ENCODE measurements at places on chromosomes 7 and 10. TPM values are rescaled to one million over a fixed set of nuclear protein-coding genes. Genes with fewer than 3 reads are reported as not detected.

DNA sequence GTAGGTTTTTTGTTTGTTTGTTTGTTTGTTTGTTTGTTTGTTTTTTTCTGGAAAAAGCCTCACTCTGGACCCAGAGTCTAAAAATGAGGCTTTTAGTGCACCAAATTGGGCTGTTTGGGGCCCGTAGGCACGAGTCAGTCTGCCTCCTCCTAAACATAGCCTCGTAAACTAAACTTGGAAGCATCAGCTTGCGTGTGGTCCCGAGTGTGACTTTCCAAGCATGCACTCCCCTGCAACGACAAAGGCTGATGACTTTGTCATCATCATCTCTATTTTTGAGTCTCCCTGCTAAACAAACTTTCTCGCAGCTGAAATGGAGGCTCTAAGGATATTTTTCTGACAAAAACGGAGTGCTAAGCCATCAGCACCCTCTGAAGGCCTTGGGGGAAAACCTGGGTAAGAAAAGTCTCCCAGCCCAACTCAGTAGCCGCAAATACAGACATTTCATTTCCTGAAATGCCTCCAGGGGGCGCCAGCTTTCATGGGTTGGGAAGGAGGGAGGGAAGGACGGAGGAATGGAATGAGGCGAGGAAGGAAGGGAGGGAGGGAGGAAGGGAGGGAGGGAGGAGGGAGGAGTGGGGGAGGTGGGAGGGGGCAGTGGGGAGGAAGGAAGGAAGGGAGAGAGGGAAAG is 245.9 kb downstream of the KCNMA1 start:
- no peaks in the 10 kb centered on the region for H3K36me3 ChIP-seq
- DNase-seq, result no peak
- no peak overlapping the region for H3K27ac ChIP-seq

DNA sequence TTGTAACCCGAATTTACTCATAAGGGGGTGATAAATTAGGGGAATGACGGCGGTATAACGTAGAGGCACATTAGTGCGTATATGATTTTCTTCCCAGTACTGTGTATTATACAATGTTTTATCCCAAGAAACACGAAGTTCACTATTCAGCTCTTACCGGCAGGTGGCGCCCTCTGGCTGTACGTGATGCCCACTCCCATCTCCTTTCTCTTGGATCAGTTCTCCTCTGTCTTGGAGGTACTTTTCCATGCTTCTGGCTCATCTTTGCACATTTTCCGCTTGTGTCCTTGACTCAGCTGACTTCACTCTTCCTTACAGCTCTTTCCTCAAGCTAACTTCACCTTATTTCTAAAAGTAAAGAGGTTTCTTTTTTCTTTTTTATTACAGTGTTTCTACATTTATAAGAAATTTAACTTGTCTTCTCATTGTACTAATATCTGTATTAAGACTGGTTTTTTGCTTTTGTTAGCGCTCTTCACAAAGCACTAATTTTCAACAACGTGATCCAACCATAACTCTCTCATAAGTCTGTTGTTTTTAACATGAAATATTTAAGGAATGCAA is 21.3 kb downstream of the TMEM176B start:
- no peak overlapping the region for H3K27ac ChIP-seq
- peak; percentile 64 for DNase-seq

GRCh38 chr10:103663236-103663635 is 169.7 kb downstream of the NEURL1 start:
- H3K27ac ChIP-seq, result no peak overlapping the region
- peaks cover 36% of the 10 kb centered on the region for H3K4me1 ChIP-seq
- no peak for DNase-seq
- no peaks in the 10 kb centered on the region for H3K27me3 ChIP-seq
- H3K4me3 ChIP-seq, result no peak overlapping the region
- no peaks in the 10 kb centered on the region for H3K36me3 ChIP-seq

- no peak for DNase-seq
- no peak overlapping the region for H3K4me3 ChIP-seq
- no peaks in the 10 kb centered on the region for H3K27me3 ChIP-seq
- peaks cover 17% of the 10 kb centered on the region for H3K4me1 ChIP-seq
- peak overlapping the region; percentile 99 for H3K27ac ChIP-seq
Observed at GRCh38 chr10:72295330-72295910, 21.7 kb downstream of the DDIT4 start.

DNA sequence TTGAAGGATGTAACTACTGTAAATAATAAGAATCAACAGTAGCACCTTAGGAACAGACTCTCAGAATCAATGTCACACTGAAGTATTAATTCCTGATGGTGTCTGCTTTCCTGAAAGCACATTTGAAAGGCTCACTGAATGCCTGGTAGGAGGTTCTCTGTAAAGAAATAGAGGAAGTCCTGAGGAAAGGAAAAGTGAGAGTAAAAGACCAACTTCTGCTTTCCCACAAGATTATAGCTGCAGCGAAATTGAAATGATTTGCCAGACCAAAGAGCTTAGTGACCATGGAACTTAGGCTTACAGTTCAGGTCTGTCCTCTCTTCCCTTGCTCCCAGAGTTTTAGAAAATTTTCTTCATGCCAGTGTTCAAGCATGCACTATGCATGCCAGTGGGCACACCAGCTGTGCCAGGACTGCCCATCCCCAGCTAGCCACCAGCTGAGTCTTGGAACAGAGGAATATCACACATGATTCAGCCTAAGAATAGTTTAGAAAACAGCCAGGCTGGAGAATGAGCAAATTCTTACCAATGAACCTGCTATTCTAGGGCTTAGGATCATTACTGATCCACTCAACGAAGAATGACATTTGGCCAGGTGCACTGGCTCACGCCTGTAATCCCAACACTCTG is 123.2 kb downstream of the HERPUD2 start:
- no peaks in the 10 kb centered on the region for H3K27me3 ChIP-seq
- DNase-seq, result no peak
- no peaks in the 10 kb centered on the region for H3K4me1 ChIP-seq
- no peak overlapping the region for H3K4me3 ChIP-seq
- no peaks in the 10 kb centered on the region for H3K36me3 ChIP-seq

- H3K4me1 ChIP-seq, result no peaks in the 10 kb centered on the region
- H3K27ac ChIP-seq, result no peak overlapping the region
- H3K27me3 ChIP-seq, result peaks cover 15% of the 10 kb centered on the region
- no peak for DNase-seq
- no peaks in the 10 kb centered on the region for H3K36me3 ChIP-seq
Observed at GRCh38 chr10:44024356-44025116, 360.4 kb downstream of the CXCL12 start.

DNA sequence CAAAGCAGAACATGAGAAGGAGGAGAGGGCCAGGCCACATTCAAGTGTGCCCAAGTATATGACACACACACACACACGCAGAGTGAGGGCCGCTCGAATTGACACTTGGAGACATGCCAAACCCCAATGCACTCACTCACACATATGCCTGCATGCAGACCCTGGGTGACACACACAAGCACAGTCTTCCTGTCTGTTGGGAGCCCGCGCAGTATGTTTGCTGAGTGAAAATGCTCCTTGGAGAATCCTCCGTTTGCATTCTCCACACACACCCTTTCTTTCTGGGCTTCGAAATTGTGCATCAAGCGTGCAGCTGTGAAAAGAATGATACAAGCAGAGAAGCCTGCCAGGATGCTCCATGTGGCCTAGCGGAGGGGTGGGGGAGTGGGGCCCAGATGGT is 120.9 kb downstream of the PLXNA4 start:
- peaks cover 11% of the 10 kb centered on the region for H3K27me3 ChIP-seq
- H3K36me3 ChIP-seq, result no peaks in the 10 kb centered on the region
- no peak overlapping the region for H3K4me3 ChIP-seq
- H3K27ac ChIP-seq, result no peak overlapping the region
- DNase-seq, result peak; percentile 27

GRCh38 chr10:18364987-18365775 is 225.0 kb downstream of the CACNB2 start:
- DNase-seq, result no peak
- no peak overlapping the region for H3K27ac ChIP-seq
- no peaks in the 10 kb centered on the region for H3K4me1 ChIP-seq
- no peak overlapping the region for H3K4me3 ChIP-seq
- no peaks in the 10 kb centered on the region for H3K36me3 ChIP-seq

DNA sequence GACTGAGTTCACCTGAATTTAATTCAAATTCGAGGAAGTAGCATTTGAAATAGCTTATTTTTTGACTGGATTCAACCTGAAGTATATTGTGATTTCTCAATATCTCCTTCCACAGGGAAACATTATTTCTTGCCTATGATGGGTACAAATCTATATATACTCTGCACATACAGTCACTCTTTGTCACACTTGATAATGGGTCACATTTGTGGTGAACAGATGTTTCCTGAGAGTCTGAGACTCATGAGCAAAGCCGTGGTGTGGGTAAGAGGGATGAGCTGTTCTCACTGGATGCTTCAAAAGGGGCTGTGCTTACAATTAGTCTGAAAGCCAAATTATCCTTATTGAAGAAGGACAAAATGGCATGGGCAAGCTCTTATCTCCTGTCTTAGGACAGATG is 18.0 kb upstream of the TBXAS1 start:
- H3K27me3 ChIP-seq, result no peaks in the 10 kb centered on the region
- H3K36me3 ChIP-seq, result no peaks in the 10 kb centered on the region
- no peak for DNase-seq
- no peaks in the 10 kb centered on the region for H3K4me1 ChIP-seq

GRCh38 chr10:11871466-11871865 is 48.3 kb downstream of the PROSER2 start:
- peaks cover 20% of the 10 kb centered on the region for H3K4me1 ChIP-seq
- no peak overlapping the region for H3K27ac ChIP-seq
- H3K36me3 ChIP-seq, result no peaks in the 10 kb centered on the region
- no peak for DNase-seq
- H3K4me3 ChIP-seq, result no peak overlapping the region

DNA sequence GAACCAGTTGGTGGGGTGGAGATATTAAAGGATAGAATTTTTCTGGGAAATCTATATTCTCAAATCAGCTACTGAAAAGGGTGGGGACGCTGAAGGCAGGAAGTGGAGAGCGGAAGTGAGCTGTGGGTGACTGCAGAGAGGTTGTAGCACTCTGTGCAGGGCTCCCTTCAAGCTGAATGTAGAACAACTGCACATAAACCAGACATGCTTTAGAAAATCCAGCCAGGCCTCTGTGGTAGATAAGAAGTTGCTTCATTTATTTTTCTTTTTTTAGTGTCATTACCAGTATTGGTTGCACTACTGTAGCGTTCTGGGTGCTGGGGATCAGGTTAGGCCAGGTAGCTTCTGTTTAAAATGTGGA is 127.8 kb downstream of the CELF2 start:
- H3K27ac ChIP-seq, result peak overlapping the region; percentile 96
- no peaks in the 10 kb centered on the region for H3K27me3 ChIP-seq
- peak overlapping the region; percentile 54 for H3K4me3 ChIP-seq
- peak; percentile 73 for DNase-seq
- H3K4me1 ChIP-seq, result peaks cover 91% of the 10 kb centered on the region

- H3K27ac ChIP-seq, result no peak overlapping the region
- DNase-seq, result no peak
Observed at GRCh38 chr10:129922598-129923123, 41.4 kb downstream of the EBF3 start.

DNA sequence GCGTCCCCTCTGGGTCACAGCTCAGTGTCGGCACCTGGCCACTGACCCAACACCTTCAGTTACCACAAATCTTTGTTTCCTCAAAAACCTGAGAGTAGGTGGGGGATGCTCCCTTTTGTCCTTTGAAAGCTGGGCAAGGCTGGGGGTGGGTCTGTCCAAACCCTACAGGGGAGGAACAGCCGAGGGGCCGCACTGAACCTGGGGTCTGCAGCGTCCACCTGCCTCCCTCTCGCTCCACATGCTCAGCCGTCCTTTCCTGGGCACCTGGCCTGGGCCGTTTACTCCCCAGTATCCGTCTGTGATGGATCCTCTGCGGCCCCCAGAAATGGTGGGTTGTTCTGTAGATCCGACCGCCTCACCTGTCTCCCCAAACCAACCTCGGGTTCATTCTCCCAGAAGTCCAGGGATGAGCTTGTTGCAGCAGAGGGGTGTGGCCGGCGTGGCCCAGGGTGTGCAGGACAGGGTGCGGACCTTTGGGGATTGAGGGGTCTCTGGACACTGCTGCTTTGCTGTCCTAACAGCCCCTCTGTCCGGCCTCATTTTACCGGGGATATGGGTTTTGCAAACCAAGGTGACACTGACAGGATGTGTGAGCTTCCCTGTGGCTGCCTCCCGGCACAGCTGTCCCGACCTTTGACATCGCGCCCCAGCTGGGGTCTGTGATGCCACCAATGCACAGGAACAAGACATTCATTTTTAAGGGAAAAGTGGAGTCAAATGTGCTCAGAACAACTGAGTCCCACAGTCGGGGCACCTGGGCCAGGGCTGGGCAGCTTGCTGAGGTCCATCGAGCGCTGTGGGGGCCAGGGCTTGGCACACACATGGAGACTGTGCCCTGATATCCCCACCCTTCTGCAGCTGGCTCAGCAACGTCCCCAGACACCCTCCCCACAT is 115.9 kb downstream of the VIPR2 start:
- no peak overlapping the region for H3K4me3 ChIP-seq
- DNase-seq, result no peak
- H3K27me3 ChIP-seq, result peaks cover 85% of the 10 kb centered on the region
- no peak overlapping the region for H3K27ac ChIP-seq
- peaks cover 19% of the 10 kb centered on the region for H3K4me1 ChIP-seq

- DNase-seq, result peak; percentile 25
- H3K4me1 ChIP-seq, result peaks cover 63% of the 10 kb centered on the region
- no peaks in the 10 kb centered on the region for H3K36me3 ChIP-seq
- H3K27me3 ChIP-seq, result no peaks in the 10 kb centered on the region
Observed at GRCh38 chr7:142717453-142717852, 31.8 kb upstream of the PRSS1 start.

- peak overlapping the region; percentile 96 for H3K4me3 ChIP-seq
- no peaks in the 10 kb centered on the region for H3K27me3 ChIP-seq
- no peak for DNase-seq
- H3K4me1 ChIP-seq, result peaks cover 19% of the 10 kb centered on the region
Observed at GRCh38 chr7:108525327-108525984, 479 bp downstream of the PNPLA8 start.

DNA sequence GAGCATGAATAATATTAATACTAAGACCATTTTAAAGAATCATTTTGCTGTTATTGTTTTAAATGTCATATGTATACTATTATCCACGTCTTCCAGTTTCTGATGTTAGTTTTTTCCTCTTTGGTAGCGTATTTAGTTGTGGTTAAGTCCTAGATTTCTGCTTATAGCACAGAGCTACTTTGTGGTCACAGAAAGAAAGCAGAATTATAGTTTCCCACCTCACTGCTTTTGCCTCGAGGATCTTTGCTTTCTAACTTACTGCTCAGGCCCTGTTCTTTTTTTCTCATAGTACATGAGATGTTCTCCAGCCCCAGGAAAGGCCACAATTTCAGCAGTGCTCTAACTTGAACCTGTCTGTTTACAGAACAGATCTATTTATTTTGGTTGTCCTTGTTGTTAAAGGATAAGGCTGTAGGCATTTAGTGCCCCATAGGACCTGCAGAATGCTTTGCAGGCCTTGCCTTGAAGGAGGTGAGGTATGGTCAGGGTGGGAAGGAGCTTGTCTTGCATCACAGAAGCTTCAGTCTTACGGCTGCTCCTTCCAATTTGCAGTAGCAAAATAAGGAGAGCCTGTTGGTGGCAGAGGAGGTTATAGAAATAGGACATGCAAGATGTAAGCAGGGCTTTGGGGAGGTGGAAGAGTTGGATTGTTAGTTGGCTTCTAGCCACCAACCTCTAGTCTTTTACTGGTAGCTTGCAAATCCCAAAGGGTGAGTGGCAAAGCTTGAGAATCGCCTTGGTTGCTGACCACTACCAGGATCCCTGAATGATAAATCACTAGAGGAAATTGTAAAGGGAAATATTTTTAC is 129.1 kb downstream of the LRRC4 start:
- no peak overlapping the region for H3K4me3 ChIP-seq
- no peaks in the 10 kb centered on the region for H3K27me3 ChIP-seq
- DNase-seq, result no peak
- no peak overlapping the region for H3K27ac ChIP-seq

The DDX50 gene
- 37.9 TPM for total RNA-seq

The CDC14C gene
- not detected for total RNA-seq

The VAX1 gene
- not detected for total RNA-seq

The C10orf62 gene
- not detected for total RNA-seq

The OR2A5 gene
- not detected for total RNA-seq

The FXYD4 gene
- total RNA-seq, result not detected

The PTPRN2 gene
- total RNA-seq, result 0.82 TPM

The CPVL gene
- total RNA-seq, result 0.47 TPM

Data from T-cell (primary cell).